ENCODE measurements at places on chromosomes 2 and 18.

DNA sequence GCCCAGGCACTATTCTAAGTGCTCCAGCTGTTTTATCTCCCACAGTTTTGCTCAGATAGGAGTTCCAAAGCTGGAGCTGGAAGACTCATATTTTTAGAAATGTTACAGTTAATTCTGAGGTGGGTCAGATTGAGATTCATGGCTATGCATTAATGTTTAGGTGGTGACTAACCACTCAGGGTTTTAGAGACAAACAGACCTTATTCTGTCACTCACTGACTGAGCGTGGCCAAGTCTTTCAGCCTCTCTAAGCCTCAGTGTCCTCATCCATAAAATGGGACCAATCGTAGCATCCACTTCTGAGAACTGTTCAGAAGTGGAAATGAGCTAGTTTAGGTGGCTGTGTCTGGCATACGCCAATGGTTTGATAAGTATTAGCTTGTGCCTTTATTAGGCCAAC lies 4.3 kb upstream of the CASP8 start:
- DNase-seq: peak; percentile 45

DNA sequence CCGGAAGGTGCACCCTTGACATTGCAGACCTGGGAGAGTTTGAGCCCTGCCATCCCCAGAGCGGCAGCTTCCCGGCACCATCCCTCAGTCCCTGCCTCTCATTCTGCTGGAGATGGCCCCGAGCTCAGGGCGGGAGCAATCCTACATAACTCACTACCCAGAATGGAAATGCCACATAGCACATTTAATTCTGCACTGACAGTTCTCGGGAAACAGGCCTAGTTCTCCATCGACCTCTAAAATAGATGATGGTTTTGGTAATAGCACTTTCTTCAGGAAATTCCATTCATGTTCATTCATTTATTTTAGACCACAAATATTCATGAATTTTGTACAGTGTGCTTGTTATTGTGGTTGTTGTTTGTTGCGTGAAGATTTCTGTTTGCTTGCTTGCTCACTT lies 92.9 kb upstream of the SLC14A2 start:
- peak; percentile 22 for DNase-seq

DNA sequence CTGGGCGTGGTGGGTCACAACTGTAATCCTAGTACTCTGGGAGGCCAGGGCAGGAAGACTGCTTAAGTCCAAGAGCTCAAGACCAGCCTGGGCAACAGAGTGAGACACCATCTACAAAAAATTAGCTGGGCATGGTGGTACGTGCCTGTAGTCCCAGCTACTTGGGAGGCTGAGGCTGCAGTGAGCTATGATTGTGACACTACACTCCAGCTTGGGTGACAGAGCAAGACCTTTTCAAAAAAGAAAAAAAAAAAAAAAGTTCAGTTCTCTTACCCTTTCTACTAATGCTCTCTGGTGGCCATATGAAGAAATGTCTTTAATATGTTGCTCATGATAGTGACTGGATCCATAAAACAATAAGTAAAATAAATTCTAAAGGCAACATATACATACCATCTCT lies 14.9 kb downstream of the TYW5 start:
- peak; percentile 43 for DNase-seq

- DNase-seq: peak; percentile 91
Observed at GRCh38 chr2:145752091-145752806, 1232.3 kb upstream of the ZEB2 start.
